ENCODE measurements at places on chromosomes 7 and 10.

DNA sequence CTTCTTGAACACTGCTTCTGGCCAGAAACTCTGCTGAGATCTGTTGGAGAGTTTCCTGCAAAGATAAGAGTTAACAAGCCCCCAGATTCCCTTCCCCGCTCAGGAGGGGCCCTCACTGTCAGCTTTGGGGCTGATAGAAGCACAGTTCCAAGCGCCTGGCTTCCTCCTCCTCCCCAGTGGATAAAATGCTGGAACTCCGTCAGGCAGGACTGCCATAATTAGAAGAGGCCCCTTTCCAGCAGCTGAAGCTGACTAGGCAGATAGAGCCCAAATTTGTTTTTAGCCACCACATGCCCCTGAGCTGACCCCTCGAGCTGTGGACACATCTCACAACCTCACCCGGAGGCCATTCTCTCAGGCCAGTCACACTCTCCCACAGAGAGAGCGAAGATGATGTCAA is 89.4 kb downstream of the TBXAS1 start:
- no peak overlapping the region for H3K27ac ChIP-seq
- no peak for DNase-seq
- H3K4me3 ChIP-seq, result no peak overlapping the region
- H3K36me3 ChIP-seq, result no peaks in the 10 kb centered on the region
- no peaks in the 10 kb centered on the region for H3K4me1 ChIP-seq

DNA sequence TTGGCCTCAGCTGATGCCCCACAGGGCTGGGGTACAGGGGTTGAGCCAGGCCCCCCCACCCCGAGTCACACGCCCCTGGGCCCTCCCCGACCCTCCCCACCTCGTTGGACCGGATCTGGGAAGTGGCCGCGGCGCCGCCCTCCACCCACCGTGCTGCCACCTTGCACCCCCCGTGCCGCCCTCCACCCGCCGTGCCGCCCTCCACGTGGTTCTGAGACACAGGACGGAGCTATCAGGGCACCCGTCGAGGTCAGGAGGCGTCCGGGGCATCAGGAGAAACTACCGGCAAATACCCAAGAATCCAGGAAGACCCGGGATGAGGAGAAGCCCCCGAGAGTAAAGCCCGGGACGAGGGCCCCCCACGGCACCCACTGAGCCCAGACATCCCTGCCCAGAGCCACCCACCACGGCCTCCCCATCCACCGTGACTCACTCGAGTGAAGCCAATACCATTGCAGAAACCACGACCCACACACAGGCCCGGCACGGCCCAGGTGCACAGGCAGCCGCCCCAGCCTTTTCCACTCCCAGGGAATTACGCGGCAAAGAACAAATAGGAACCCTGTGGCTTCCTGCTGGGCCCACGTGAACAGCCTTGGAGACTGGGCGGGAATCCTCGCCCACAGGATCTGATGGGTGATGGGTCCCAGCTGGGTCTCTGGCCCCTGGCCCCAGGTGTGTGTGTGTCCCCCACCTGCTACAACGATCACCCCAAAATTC is 34.0 kb downstream of the ADAP1 start:
- peaks cover 6% of the 10 kb centered on the region for H3K4me1 ChIP-seq
- no peak overlapping the region for H3K27ac ChIP-seq
- no peaks in the 10 kb centered on the region for H3K27me3 ChIP-seq
- H3K4me3 ChIP-seq, result no peak overlapping the region
- peak; percentile 36 for DNase-seq
- H3K36me3 ChIP-seq, result no peaks in the 10 kb centered on the region

DNA sequence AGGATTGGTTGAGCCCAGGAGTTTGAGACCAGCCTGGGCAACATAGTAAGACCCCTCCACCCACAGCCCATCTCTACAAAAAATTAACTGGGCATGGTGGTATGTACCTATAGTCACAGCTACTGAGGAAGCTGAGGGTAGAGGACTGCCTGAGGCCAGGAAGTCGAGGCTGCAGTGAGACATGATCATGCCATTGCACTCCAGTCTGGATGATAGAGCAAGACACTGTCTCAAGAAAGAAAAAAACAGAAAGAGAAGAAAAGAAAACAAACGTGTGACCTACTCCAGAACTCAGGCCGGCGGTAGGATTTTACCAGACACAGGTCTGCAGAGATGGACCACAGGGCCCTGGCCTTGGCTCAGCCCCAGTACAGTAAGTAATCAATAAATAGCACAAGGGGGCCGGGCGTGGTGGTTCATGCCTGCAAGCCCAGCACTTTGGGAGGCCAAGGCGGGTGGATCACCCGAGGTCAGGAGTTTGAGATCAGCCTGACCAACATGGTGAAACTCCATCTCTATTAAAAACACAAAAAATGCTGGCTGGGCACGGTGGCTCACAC is 35.4 kb upstream of the TNRC18 start:
- no peak overlapping the region for H3K4me3 ChIP-seq
- H3K36me3 ChIP-seq, result no peaks in the 10 kb centered on the region
- H3K27me3 ChIP-seq, result no peaks in the 10 kb centered on the region
- DNase-seq, result peak; percentile 24
- no peaks in the 10 kb centered on the region for H3K4me1 ChIP-seq
- H3K27ac ChIP-seq, result no peak overlapping the region

DNA sequence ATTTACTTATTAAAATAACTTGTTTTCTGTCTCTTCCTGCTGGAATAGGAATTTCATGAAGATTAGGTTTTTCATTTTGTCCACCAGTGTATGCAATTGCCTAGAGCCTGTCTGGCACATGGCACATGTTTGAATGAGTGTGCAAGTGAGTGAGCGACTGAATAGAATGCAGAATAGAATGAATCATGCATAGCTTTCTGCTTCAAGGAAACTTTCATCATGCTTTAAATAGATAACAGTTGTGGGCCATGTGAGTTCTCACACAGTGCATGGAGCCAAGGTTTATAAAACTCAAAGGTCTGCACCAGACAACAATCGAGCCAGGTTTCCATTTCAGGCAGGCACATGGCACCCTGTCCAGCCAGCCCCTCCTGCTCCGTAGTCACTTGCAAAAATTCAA is 74.2 kb upstream of the HECW1 start:
- H3K27ac ChIP-seq, result no peak overlapping the region
- H3K36me3 ChIP-seq, result no peaks in the 10 kb centered on the region
- no peak overlapping the region for H3K4me3 ChIP-seq
- H3K4me1 ChIP-seq, result no peaks in the 10 kb centered on the region

DNA sequence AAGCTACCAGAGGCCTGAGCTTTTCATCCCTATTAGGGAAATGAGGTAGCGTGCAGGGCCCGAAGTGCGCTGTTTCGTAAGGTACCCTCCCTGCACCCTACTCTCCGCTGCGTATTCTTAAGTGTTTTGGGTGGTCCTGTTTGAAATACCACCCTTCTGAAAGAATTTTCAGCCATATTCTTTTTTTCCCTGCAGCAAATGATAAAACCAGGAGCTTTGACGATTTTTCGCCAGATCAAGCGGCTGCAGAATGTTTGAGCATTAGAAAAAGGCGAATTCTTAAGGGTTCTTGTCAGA is 1.2 kb downstream of the RSBN1L start:
- H3K27ac ChIP-seq, result no peak overlapping the region
- DNase-seq, result no peak
- H3K4me3 ChIP-seq, result peak overlapping the region; percentile 89
- H3K27me3 ChIP-seq, result no peaks in the 10 kb centered on the region
- H3K36me3 ChIP-seq, result peaks cover 6% of the 10 kb centered on the region

DNA sequence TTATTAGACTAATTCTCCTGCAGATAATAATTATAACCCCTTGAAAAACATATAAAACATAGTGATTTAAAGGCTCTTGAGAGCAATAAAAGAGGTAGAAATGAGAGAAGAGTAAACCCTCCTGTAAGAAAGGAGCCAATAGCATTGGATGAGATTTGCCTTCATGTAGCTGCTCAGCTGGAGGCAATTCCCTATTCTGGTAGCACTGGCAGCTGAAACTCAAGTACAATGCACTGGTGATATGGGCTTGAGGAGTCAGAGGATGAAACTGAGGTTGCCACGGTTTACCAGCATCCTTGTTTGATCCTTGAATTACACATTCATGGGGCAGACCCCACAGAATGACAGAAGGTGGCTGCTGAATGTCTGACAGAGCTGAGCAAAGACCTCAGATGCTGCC is 76.4 kb downstream of the CTTNBP2 start:
- no peak for DNase-seq
- H3K27ac ChIP-seq, result no peak overlapping the region
- no peaks in the 10 kb centered on the region for H3K27me3 ChIP-seq
- H3K36me3 ChIP-seq, result peaks cover 9% of the 10 kb centered on the region
- H3K4me1 ChIP-seq, result no peaks in the 10 kb centered on the region

- no peaks in the 10 kb centered on the region for H3K36me3 ChIP-seq
- no peak overlapping the region for H3K27ac ChIP-seq
- H3K4me1 ChIP-seq, result no peaks in the 10 kb centered on the region
- DNase-seq, result no peak
Observed at GRCh38 chr10:105691811-105692210, 1050.7 kb downstream of the SORCS3 start.

DNA sequence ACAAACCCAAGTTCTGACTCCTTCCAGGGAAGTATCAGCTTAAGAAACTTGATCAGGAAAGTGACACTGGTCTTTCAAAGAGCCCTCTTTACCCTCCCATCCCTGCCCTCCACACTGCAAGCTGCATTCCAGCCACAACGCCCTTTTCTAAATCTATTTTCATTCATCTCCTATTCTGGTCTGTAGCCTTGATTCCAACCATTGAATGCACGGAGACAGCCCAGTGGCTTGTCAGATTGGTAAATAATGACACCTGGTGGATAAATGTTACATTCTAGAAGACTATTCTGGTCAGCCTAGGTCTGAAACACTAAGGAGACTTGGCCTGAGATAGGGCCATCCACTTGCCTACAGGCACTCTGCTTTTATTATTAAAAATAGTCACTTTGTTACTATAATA is 20.9 kb downstream of the MORN4 start:
- no peaks in the 10 kb centered on the region for H3K36me3 ChIP-seq
- H3K4me3 ChIP-seq, result no peak overlapping the region
- H3K4me1 ChIP-seq, result no peaks in the 10 kb centered on the region
- H3K27ac ChIP-seq, result no peak overlapping the region

- DNase-seq, result peak; percentile 1
- peaks cover 2% of the 10 kb centered on the region for H3K36me3 ChIP-seq
- H3K27me3 ChIP-seq, result no peaks in the 10 kb centered on the region
- no peak overlapping the region for H3K4me3 ChIP-seq
Observed at GRCh38 chr10:55369670-55370420, 568.8 kb upstream of the PCDH15 start.

GRCh38 chr10:6718550-6718949 is 138.5 kb upstream of the PRKCQ start:
- H3K4me1 ChIP-seq, result no peaks in the 10 kb centered on the region
- H3K27me3 ChIP-seq, result no peaks in the 10 kb centered on the region
- DNase-seq, result no peak
- H3K4me3 ChIP-seq, result no peak overlapping the region
- H3K27ac ChIP-seq, result no peak overlapping the region

All from trophoblast cell (in vitro differentiated cells and primary cell).